ENCODE measurements at places on chromosomes 16 and 17. TPM values are rescaled to one million over a fixed set of nuclear protein-coding genes. Genes with fewer than 3 reads are reported as not detected.

KRTAP16-1 gene
- not detected for total RNA-seq

C16orf90 gene
- not detected for total RNA-seq

PAFAH1B1 gene
- 31.6 TPM for total RNA-seq

GP1BA gene
- total RNA-seq = not detected

RABEP2 gene
- total RNA-seq = 59.1 TPM

TBX6 gene
- 2.5 TPM for total RNA-seq

OR1A1 gene
- not detected for total RNA-seq

FBXW10B gene
- total RNA-seq = 0.43 TPM

CCL4 gene
- total RNA-seq = not detected

EVI2A gene
- total RNA-seq = not detected

All from HT-29 (cell line).